ENCODE measurements at places on chromosomes 16 and 17.

GRCh38 chr17:29593591-29594518, 923 bp downstream of the ANKRD13B start:
- no peaks in the 10 kb centered on the region for H3K27me3 ChIP-seq
- peaks cover 42% of the 10 kb centered on the region for H3K4me1 ChIP-seq
- H3K36me3 ChIP-seq, result no peaks in the 10 kb centered on the region
- H3K4me3 ChIP-seq, result peak overlapping the region; percentile 72
- no peak for DNase-seq

- no peaks in the 10 kb centered on the region for H3K36me3 ChIP-seq
- no peak for DNase-seq
- H3K27ac ChIP-seq, result no peak overlapping the region
- peaks cover 7% of the 10 kb centered on the region for H3K27me3 ChIP-seq
- peaks cover 35% of the 10 kb centered on the region for H3K4me1 ChIP-seq
Measured at GRCh38 chr17:27538156-27538955, 82.1 kb downstream of the KSR1 start.

- peaks cover 25% of the 10 kb centered on the region for H3K4me1 ChIP-seq
- peak overlapping the region; percentile 38 for H3K4me3 ChIP-seq
- peak overlapping the region; percentile 99 for H3K27ac ChIP-seq
- peak; percentile 98 for DNase-seq
- H3K27me3 ChIP-seq, result no peaks in the 10 kb centered on the region
Measured at GRCh38 chr16:87457709-87458423, 35.0 kb downstream of the ZCCHC14 start.

DNA sequence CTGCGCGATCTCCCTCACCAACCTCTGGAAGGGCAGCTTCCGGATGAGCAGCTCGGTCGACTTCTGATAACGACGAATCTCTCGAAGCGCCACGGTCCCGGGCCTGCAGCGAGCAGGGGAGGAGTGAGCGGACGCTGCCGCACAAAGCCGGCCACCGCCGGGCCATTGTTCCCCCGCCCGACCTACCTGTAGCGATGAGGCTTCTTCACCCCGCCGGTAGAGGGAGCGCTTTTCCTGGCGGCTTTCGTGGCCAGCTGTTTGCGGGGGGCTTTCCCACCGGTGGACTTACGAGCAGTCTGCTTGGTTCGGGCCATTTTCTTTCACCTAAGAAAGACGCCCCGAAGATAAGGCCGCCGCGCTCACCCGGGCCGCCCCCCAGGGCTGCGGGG, 5.8 kb upstream of the UNK start:
- H3K36me3 ChIP-seq, result peaks cover 26% of the 10 kb centered on the region
- H3K4me1 ChIP-seq, result peaks cover 25% of the 10 kb centered on the region
- H3K4me3 ChIP-seq, result peak overlapping the region; percentile 88
- peak overlapping the region; percentile 91 for H3K27ac ChIP-seq
- H3K27me3 ChIP-seq, result no peaks in the 10 kb centered on the region

DNA sequence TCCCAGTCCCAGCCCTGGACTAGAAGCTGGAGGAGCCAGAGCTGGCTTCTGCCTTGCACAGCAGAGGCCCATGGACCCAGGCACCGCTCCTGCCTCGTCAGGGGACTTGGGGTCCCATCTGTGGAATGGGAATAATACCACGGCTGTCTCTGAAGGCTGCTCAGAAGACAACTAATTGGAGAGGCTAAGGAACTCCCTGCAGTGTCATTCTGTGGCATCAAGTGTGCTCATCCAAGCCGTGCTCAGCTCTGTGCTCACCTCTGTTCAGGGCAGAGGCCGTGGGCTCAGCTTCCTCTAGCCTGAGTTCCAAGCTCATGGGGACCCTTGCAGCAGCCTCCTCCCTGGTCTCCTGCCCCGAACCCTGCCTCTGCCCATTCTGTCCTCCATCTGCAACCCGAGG, 31.8 kb downstream of the BEAN1 start:
- H3K27me3 ChIP-seq, result peaks cover 25% of the 10 kb centered on the region
- peak; percentile 14 for DNase-seq
- no peak overlapping the region for H3K27ac ChIP-seq
- H3K36me3 ChIP-seq, result no peaks in the 10 kb centered on the region
- no peaks in the 10 kb centered on the region for H3K4me1 ChIP-seq
- no peak overlapping the region for H3K4me3 ChIP-seq

GRCh38 chr17:74180336-74180735, 23.1 kb upstream of the RPL38 start:
- H3K4me3 ChIP-seq, result no peak overlapping the region
- no peaks in the 10 kb centered on the region for H3K4me1 ChIP-seq
- H3K27me3 ChIP-seq, result no peaks in the 10 kb centered on the region
- H3K36me3 ChIP-seq, result no peaks in the 10 kb centered on the region
- DNase-seq, result peak; percentile 41

GRCh38 chr17:28967221-28968135, 16.2 kb upstream of the PHF12 start:
- no peak overlapping the region for H3K4me3 ChIP-seq
- no peak overlapping the region for H3K27ac ChIP-seq
- peaks cover 42% of the 10 kb centered on the region for H3K27me3 ChIP-seq
- no peaks in the 10 kb centered on the region for H3K36me3 ChIP-seq
- peak; percentile 36 for DNase-seq

All from osteoblast (primary cell).